ENCODE measurements at places on chromosomes 2 and 18.

DNA sequence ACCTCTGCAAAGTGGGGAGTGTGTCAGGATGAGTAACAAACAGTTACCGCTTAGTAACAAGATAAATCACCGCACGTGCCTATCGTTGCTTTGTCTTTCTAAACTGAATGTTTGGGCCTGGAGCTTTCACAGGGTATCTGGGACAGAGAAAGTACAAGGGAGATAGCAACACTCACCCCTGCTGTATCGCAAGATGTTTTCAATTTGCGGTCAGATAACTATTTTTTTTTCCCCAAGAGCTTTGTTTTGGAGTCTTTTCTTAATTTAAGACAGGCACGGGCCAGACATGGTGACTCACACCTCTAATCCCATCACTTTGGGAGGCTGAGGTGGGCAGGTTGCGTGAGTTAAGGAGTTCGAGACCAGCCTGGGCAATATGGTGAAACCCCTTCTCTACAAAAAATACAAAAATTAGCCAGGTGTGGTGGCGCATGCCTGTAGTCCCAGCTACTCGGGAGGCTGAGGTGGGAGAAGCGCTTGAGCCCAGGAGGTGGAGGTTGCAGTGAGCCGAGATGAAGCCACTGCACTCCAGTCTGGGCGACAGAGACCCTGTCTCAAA, 146.6 kb downstream of the GBX2 start:
- DNase-seq = no peak

- no peak for DNase-seq
Observed at GRCh38 chr2:202038471-202039277, 5.0 kb downstream of the FZD7 start.

GRCh38 chr18:78138983-78139496, 840.6 kb upstream of the SALL3 start:
- DNase-seq = no peak

- DNase-seq = no peak
Observed at GRCh38 chr2:121567452-121567851, 36.8 kb downstream of the RNU4ATAC start.

GRCh38 chr2:55051026-55051866, 995 bp upstream of the RTN4 start:
- DNase-seq = peak; percentile 98

DNA sequence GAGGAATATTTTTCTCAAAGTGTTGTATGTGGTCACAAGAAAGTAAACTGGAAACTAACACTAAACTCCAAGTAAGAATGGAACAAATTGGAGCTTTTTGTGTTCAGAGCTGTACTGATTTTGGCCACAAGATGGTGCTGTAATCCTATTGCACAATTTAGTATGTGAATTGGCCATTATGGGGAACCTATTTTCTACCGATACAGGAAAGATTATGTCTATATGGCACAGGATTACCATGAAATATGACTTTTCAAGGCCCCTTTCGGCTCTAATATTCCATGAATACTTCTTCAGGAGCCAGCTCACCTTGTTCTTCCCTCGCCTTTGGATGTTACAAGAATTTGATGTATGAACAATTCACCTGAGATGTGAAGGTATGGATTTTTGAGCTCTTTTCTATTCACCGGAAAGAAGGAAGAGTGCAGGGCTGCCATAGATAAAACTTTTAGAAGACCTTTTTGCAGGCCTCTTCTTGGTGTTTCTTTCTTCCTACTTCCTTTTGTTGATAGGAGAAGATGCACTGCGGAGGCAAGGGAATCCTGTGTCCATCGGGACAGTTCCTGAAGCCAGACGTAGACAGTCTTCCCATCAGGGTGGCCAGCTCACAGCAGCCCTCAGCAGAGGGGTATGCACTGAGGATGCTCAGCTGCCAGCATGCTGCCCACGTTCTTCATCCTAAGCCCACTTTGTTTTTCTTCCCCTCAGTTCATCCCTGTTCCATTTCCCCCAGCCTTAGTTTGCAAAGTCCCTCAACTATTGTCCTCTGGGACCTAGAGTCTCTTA, 13.3 kb downstream of the MRPL44 start:
- no peak for DNase-seq

GRCh38 chr2:171814883-171815282, 79.2 kb downstream of the SLC25A12 start:
- DNase-seq = no peak

DNA sequence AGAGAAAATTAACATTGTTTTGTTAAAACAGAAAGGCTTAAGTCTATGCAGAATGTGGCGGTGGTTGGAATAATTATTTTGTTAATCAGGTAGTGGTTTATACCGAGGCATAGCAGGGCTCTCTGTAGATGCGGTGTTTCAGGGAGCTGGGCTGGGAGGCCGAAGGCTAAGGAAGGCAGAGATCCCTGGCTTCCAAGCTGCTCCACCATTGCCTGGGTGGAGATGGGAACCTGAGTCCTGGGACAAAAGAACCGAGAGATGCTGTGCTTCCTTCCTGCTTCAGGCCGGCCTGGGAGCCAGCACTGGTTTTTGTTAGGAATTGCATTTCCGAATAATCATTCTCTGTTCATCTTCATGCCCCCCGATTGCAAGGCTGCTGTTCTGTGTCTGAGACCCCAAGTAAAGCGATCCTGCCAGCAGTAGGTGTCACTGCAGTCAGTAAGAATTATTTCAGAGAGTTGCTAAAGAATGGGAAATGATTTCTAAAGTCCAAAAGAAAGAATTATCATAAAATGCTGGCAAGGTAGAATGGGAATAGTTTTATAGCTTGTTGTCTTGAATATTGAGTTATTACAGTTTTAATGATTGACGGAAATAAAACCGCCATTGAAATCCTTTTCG, 824.9 kb downstream of the GALR1 start:
- no peak for DNase-seq

DNA sequence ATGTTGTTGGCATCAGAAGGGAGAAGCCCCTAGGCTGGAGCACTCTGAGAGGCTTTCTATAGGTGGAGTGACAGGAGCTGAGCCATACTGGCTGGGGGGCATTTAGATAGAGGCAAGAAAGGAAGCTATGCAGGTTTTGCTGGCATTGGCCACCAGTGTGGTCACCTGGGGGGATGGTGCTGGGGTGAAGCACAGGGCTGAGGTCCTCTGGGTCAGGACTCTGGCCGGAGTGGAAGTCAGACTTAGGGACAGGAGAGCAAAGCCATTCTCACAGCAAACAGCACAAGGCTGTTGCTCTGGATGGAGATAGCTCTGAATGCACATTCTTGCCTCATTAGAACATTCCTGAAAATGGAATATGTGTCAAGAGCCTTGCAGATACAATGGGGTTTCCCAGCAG, 47.4 kb downstream of the NTSR2 start:
- DNase-seq = no peak

- DNase-seq = no peak
Observed at GRCh38 chr2:228545748-228546145, 364.3 kb upstream of the SPHKAP start.

- no peak for DNase-seq
Observed at GRCh38 chr18:63819786-63820185, 44.6 kb downstream of the SERPINB7 start.

- no peak for DNase-seq
Observed at GRCh38 chr2:12429779-12430406, 286.8 kb upstream of the TRIB2 start.

- DNase-seq = peak; percentile 94
Observed at GRCh38 chr2:127647242-127648190, 1.6 kb downstream of the GPR17 start.

GRCh38 chr2:20448246-20448976, 1.5 kb downstream of the RHOB start:
- DNase-seq = no peak

GRCh38 chr2:28408764-28409599, 16.3 kb downstream of the FOSL2 start:
- no peak for DNase-seq

- DNase-seq = no peak
Observed at GRCh38 chr2:23485261-23485660, 100.3 kb downstream of the KLHL29 start.

DNA sequence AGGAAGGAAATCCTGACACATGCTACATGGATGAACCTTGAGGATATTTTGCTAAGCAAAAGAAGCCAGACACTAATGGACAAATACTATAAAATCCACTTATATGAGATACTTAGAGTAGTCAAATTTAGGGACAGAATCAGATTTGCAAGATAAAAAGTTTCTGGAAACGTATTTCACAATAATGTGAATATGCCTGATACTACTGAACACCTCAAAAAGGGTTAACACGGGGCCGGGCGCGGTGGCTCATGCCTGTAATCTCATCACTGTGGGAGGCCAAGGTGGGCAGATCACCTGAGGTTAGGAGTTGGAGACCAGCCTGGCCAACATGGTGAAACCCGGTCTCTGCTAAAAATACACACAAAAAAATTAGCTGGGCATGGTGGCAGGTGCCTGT, 1.7 kb upstream of the RMC1 start:
- DNase-seq = no peak

DNA sequence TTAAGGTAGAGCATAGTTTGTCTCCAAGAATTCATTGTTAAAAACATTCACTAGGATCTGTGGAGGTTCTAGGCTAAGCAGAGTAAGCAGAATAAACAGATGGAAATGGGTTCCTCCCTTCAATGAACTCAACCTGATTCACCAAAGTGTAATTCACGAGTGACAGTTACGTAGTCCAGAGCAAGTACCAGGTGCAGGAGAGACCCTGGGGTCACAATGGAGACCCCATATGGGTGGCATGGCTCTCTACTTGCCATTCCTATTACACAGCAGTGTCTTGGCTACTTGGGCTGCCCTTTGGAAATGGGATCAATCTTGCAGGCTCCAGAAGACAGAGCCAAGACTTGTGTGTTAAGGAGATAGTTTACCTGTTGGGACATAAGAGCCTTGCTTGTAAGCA, 7.1 kb downstream of the MYCN start:
- DNase-seq = no peak

- DNase-seq = no peak
Observed at GRCh38 chr2:88810488-88810887, 119.0 kb downstream of the RPIA start.

- no peak for DNase-seq
Observed at GRCh38 chr2:235630718-235631296, 137.0 kb downstream of the AGAP1 start.

- DNase-seq = no peak
Observed at GRCh38 chr2:30768708-30769480, 38.4 kb downstream of the CAPN13 start.

- DNase-seq = no peak
Observed at GRCh38 chr2:229620289-229620688, 94.1 kb downstream of the DNER start.

GRCh38 chr18:76673281-76674185, 148.8 kb upstream of the ZNF236 start:
- DNase-seq = no peak

GRCh38 chr18:72833471-72833870, 34.3 kb downstream of the NETO1 start:
- no peak for DNase-seq

DNA sequence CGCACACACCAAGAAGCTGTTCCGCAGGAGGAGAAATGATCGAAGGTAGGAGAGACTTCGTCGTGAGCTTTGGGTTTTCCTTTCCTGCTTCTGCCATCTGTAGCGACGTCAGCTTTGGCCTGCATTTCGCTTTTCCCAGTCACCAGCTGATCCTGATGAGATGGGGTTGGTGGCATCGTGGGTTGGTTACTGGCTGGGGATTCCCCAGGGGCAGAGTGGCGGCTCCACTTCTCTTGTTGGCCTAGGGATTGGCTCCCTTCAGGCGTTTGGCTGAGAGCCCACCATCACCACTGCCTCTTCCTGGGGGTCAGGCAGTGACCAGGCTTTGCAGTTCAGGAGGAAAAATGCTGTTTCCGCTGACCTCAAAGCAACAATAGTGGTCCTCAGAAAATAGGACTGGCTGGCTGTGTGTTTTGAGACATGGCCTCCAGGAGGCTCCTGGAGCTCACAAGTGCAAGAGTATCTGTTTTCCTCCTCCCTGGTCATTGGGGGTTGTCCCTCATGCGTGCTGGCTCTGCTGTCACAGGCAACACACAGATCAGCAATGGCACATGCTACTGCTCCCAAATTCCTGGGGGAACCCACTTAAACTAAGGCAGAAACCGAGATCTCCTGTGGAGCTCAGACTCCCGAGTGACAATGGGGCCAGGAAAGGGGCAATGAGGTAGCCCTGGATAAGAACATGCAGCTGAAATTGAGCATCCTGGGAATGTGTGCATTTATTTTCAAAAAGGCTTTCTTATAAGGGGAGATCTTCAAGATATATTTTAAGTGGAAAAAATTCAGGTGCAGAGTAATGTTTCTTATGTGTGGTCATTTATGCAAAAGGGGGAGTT, 173.0 kb downstream of the CTIF start:
- no peak for DNase-seq

DNA sequence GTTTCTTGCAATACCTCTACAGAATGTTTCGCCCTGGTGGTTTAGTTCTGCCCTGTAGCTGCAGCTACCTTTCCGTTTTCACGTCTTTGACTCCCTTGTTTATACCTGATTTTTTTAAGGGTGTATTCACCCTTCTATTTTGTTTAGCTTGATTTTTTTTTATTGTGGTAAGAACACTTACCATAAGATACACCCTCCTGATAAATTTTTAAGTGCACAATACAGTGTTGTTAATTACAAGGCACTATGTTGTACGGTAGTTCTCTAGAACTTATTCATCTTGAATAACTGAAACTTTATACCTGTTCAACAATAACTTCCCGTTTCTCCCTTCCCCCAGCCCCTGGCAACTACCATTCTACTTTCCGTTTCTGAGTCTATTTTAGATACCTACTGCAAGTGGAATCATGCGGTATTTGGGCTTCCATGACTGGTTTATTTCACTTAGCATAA, 48.9 kb upstream of the NABP1 start:
- DNase-seq = no peak

DNA sequence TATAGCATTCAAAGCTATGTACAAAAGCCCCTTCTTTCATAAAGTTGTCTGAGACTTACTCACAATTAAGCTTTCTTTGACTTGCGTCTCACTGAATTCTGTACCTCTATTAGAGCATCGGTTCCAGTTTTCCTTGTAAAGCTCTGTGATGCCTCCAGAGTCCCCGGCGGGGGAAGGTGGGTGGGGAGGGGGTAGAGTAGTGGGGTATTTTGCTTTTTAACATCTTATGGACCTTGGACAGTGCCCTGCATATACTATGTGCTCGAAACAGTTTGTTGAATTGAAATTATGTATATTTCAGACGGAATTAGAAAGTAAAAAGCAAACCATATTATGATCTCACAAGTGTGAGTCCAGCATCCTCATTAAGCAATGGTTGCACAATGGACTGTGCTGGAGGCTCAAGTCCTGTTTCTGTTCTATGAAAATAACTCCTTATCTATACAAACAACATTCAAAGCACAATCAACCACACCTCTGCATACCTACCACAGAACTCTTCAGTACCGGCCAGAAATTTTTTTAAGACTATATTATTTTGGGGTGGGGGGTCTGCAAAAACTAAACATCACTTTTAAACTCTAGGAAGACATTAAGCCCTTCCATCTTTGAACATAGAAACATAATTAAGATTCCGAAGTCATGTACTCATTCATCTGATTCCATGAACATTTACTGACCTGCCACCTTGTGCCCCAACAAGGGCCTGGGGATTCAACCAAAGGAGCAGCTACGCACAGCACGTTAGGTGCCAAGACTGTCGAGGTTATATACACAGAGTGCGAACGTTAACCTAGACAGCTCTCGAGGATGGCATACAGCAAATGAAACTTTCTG, 908 bp downstream of the STAT1 start:
- no peak for DNase-seq

Data from HS-27A (cell line).